ENCODE measurements at places on chromosomes 3 and 15.
A peak's percentile ranks its signal among the peaks of the same experiment; 100 is the strongest.

DNA sequence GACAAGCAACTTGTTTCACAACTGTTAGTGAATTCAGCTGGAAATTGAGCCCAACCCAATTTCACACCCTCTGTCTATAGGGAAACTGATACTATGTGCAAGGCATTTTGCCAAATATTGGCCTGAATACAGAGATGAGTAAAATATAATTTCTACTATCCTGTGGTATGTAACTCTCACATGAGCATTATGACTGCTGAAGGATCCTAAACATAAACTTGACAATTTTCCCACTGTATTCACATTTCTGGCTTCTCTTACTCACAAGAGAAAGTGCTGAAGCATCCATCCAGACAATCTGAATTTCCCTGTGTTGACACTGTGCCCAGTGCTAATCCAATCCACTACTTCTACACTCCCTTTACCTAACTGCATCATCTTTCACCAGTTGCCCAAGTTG, 28.4 kb downstream of the SERPINI2 start:
- DNase-seq = no peak

GRCh38 chr15:25060996-25061620, 106.3 kb downstream of the SNRPN start:
- no peak for DNase-seq

- DNase-seq = no peak
These were observed 38.4 kb downstream of the UBP1 start for GRCh38 chr3:33401781-33402180.

DNA sequence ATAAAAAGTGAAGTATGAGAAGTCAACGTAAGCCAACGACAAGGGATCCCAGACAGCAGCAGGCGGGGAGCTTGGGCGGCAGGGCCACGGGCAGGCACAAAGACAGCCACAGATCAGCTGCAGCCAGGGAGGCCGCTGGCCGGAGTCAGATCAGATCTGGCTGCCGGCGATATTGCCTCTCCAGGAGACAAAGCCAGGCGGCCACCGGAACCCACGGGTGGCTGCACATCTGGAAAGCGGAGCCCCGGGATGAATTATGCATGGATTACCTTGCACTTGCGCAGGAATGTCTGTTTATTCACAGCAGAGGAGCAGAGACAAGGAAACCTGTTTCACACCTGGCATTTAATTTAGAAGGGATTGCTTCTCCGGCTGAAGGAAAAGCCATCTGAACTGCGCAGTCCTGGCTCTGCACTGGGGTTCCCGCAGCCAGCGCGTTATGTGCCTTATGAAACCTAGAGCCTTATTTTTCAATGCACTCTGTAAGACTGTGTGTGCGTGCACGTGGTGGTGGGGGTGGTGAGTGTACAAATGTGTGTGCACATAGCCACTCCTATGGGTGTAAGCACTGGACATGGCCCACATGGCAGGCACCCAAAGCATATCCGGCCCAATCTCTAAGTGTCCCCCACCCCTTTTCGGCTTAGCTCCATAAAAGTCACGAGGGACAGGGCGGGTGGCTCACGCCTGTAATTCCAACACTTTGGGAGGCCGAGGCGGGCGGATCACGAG, 427.8 kb upstream of the MCTP2 start:
- no peak for DNase-seq

GRCh38 chr3:71423151-71423906, 160.2 kb downstream of the FOXP1 start:
- DNase-seq = no peak

DNA sequence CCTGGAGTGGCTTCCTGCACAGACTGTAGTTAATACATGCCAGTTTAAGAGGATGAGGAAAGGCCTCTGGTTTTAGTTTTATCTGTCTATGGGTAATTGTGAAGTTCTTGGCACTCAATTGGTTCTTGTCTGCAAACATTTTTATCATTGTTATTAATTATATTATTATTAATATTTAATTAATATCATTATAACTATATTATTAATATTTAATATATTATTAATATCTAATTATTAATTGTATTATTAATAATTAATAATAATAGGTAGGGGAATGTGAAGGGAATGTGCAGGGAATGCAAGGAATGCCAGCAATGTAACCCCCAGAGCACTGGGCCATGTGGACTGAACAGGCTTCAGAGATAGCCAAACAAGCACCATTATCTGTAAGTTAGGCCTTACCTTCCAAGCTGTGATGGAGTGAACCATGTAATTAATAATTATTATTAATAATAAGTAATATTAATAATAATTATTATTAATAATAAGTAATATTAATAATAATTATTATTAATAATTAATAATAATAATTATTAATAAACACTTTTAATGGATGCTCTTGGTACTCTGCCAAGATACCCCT, 79.8 kb upstream of the NMNAT3 start:
- no peak for DNase-seq

GRCh38 chr15:100308213-100308600, 33.6 kb downstream of the ADAMTS17 start:
- no peak for DNase-seq

- no peak for DNase-seq
These were observed 49.2 kb downstream of the SLC41A3 start for GRCh38 chr3:126034481-126035361.

DNA sequence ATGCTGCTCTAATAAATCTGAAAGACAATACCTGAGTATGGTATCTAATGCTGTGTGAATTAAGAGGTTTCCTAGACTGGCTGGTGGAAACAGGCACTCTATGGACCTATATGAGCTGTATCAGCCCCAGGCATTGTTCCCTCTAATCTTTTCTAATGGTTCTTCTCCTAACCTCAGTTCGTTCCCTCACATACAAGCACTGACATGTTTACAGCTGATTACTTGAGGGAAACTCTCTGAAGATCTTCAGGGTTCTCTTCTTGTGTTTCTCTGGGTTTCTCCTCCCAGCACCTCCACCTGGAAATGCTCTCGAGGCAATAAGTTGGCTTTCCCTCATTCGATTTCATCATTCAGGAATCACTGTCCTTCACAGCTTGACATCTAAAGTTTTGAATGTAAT, 52.9 kb downstream of the KLF15 start:
- no peak for DNase-seq

DNA sequence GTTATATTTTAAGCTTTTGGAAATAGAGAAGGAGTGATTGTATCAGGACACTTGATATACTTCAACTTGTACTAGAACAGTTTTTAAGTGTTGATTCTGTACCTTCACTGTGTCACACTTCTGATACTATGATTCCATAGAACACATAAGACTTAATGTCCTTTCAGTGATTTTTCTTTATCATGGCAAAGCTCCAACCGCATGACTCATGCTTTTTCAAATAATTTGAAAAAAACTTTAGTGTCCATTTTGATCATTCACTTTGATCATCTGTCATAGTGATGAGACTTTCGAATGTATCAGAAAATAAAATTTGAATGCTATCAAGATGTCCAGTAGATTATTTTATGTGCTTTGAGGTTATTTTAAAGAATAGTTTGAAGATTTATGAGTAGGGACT, 32.0 kb downstream of the AP4E1 start:
- DNase-seq = no peak

DNA sequence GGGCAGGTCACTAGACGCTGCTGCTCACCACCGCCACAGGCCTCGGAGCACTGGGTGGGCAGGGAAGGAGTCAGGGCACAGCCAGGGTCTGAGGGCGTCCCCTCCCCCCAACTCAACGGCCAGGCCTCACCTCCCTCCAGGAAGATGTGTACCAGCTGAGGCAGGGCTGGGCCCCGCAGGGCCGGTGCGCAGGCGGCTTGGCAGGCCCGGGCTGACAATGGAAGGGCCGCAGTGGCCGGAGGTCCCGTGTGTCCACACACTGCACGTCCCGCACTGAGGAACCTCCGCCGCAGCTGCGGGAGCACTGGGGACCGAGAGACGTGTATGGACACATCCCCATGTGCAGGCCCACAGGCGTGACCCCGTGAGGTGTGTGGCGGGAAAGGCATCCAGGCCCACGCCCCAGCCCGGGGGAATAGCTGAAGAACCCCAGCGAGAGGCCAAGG, 47.4 kb downstream of the ADAMTS7 start:
- no peak for DNase-seq

DNA sequence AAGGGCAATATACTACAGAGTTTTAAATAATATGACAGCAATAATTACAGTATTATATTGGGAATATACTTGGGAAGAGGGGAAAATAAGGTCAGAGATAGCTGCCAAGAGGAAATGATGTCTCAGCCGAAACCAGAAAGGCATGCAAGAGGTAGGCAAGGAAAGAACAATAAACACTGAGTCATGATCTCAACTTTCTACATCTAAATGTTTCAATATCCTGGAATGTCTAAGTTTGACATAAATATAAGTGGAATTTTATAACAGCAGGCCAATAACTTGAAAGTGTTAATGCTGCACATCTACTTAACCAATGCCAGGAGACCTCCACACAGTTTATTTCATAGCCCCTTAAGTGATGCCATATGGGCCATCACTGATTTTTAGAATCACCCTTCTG, 99.8 kb upstream of the CPNE4 start:
- DNase-seq = no peak

GRCh38 chr15:79944622-79945021, 26.4 kb downstream of the BCL2A1 start:
- no peak for DNase-seq

GRCh38 chr3:39208463-39209055, 16.2 kb upstream of the XIRP1 start:
- no peak for DNase-seq

- DNase-seq = no peak
These were observed 185.8 kb upstream of the TTC14 start for GRCh38 chr3:180416111-180416594.

GRCh38 chr3:124787476-124788195, 57.4 kb downstream of the UMPS start:
- DNase-seq = no peak

DNA sequence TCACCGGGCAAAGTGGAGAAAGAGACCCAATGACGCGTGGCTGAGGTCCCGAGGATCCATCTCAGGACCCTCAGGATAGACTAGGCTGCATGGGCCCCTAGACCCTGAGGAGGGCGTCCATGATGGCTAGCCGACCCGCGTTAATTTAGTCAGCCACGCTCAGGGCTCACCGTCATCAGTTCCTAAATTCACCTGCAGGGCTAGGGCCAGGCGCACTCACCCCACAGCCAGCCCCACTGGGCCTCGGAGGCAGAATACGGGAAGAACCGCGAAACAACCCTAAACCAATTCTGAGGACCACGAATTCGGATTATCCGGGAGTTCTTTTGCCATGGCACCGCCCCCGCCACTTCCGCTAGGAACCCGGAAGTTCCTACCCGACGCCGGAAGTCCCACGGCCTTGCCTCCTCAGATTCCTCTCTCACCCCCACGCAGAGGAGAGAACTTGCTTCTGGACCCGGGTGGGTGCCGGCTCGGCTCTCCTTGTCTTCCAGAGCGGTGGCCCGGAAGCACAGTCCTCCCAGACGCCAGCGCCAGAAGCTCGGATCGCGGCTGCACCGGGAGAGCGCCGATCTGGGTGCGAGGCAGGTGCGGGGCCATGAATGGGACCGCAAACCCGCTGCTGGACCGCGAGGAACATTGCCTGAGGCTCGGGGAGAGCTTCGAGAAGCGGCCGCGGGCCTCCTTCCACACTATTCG, at the start of the genes EAF1 and METTL6:
TSS of gene EAF1 (plus strand) at position 417 of the 699 bp plus-strand sequence. CDS start at position 599, 182 bp downstream.
TSS of gene METTL6 (minus strand) at position 363 of the 699 bp plus-strand sequence. CDS start 1,033 bp downstream, outside the sequence.
- DNase-seq = peak; percentile 68

DNA sequence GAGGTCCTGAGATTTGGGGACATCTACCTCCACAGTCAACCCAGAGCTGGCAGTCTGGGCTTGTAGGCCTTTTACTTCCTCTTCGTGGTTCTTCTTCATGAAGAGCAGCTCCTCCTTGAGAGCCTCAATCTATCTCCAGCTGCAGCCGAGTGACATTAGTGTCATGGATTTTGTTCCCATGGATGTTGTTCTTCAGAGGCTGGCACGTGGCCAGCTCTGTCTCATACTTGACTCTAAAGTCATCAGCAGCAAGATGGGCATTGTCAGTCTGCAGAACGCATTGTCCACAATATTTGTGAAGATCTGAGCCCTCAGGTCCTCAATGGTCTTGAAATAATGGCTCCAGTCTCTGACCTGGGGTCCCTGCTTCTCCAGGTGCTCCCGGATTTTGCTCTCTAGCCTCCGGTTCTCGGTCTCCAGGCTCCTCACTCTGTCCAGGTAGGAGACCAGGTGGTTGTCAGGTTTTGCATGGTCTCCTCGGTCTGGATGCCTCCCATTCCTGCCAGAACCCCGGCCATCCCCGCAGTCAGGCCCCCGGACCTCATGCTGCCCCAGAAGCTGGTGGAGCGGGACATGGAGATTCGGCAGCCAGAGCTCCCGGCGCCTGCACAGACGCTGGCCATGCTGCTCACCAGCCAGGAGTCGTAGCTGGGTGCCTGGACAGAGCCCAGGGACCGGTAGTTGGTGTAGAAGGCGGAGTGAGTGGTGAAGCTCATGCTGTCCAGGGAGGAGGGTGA, 3.4 kb upstream of the CCNL1 start:
- no peak for DNase-seq

DNA sequence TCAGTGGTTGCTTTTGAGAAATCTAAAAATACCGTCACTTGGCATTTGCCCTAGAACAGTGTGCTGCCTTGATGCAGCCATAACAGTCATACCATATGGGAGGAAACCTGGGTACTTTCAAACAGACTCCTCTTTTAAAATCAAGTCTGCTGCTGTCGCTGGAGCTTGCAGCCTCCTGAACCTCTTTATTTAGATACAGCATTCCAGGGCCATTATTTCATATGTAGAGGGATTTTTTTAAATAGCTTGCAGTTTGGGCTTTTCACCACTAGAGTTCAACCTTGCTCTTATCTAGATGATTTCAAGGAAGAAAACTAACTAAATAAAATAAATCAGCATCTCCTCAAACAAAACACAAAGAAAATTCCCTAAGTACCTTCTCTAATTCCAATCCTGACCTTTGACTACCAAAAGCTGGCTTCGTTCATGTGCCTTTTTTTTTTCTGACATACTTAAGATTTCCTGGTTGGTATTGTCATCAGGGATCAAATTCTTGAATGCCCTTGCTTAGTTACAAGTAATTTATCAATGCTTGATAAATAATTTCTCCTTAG, 111.6 kb downstream of the KBTBD8 start:
- no peak for DNase-seq

DNA sequence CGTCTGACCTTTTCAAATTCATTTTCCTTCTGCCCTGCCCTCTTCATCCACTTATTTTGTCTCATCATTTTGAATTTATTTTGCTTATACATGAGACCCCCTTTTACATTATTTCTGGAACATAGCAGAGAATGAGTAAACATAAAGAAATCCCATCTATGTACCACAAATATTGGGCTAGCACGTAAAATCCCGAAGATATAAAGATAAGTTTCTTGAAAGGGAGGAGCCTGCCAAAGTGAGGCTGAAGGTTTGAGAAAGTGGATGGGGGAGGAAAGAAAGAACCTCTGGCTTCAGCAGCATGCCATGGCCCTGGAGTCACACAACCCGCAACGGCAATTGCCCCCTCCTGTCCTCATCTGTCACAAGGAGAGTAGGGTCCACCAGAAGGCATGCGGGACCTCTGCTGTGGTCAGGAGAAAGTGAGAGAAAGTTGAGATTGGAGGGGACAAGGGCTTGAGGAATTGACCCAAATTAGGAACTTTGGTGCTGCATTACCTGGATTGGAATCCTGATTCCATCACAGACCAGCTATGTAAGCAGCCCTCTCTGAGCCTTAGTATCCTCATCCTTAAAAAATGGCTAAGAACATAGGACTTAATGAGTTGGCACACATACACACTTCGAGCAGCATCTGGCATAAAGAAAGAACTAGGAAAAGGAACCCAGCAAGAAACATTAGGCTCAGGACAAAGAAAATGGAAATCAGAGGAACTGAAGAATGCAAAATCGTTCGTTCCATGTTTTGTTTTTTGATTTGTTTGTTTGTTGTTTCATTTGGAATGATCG, 53.7 kb upstream of the GYG1 start:
- no peak for DNase-seq
